ENCODE measurements at places on chromosomes 3 and 15.

GRCh38 chr15:35089551-35089950 is 4.5 kb upstream of the NANOGP8 start:
- DNase-seq, result no peak

- no peak for DNase-seq
These were observed 25.4 kb upstream of the SRP14 start for GRCh38 chr15:40064231-40064894.

GRCh38 chr3:8650583-8651416 is 6.2 kb upstream of the SSUH2 start:
- no peak for DNase-seq

GRCh38 chr3:160455846-160456245 is 6.3 kb upstream of the TRIM59 start:
- no peak for DNase-seq

DNA sequence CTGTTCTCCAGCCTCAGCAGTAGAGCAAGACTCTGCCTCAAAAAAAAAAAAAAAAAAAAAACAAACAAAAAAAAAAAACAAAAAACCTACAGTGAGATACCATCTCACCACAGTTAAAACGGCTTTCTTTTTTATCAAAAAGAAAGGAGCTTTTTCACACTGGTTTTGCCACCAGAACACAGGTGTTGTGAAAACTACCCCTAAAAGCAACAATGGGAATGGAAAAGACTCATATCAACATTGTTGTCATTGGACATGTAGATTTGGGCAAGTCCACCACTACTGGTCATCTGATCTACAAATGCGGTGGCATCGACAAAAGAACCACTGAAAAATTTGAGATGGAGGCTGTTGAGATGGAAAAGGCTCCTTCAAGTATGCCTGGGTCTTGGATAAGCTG is 24.8 kb upstream of the SLC25A38 start:
- DNase-seq, result peak; percentile 36

- no peak for DNase-seq
These were observed 190.7 kb upstream of the NDN start for GRCh38 chr15:23877502-23878412.

GRCh38 chr3:108035751-108036150 is 55.1 kb downstream of the CD47 start:
- no peak for DNase-seq

- no peak for DNase-seq
These were observed 682.1 kb downstream of the MECOM start for GRCh38 chr3:168981396-168981795.

- DNase-seq, result no peak
These were observed 169.5 kb downstream of the TNIK start for GRCh38 chr3:171290680-171291079.

Measured in CD4-positive, alpha-beta memory T cell (primary cell).